ENCODE measurements at places on chromosomes 5 and 9. TPM values are rescaled to one million over a fixed set of nuclear protein-coding genes. Genes with fewer than 3 reads are reported as not detected.

- H3K27me3 ChIP-seq, result no peaks in the 10 kb centered on the region
- no peak overlapping the region for H3K4me3 ChIP-seq
- H3K36me3 ChIP-seq, result no peaks in the 10 kb centered on the region
- DNase-seq, result no peak
Observed at GRCh38 chr5:54194318-54194717, 116.1 kb downstream of the ARL15 start.

Gene KIF20A
- 2.9 TPM for total RNA-seq

DNA sequence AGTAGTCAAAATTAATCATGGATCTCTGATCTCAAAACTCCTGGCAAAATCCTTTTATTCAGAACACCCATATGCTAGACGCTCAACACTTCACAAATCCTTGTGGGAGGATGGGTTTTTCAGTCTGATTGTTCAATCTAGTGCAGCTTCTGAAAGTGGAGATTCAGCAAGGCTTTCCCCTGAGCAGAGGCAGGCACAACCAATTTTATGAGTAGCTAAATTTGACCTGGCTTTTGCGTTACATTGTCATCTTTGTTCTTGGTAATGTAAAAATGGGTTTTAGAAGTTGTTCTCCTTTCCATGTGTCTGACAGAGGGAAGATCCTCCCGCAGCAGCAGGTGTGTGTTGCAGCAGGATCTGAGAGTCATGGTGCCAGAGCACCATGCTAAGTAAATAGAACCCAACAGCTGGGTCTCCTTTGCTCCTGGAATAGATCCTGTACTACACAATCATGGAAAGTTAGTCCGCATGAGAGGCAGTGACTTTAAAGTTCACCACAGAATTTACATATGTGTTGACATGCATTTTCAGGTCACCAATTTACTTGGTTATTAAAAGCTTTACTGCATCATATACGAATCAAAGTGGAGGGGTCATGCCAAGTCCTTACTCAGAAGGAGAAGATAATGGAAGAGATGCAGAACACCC lies 70.1 kb upstream of the MEF2C start:
- H3K4me1 ChIP-seq, result no peaks in the 10 kb centered on the region
- no peak for DNase-seq
- H3K4me3 ChIP-seq, result no peak overlapping the region

Gene SURF2
- 42.3 TPM for total RNA-seq
